ENCODE measurements at places on chromosomes 2 and 18. TPM values are rescaled to one million over a fixed set of nuclear protein-coding genes. Genes with fewer than 3 reads are reported as not detected.

- no peak for DNase-seq
These were observed 270.3 kb upstream of the PARD3B start for GRCh38 chr2:204274991-204275390.

The CPO gene
- 0.21 TPM for total RNA-seq

DNA sequence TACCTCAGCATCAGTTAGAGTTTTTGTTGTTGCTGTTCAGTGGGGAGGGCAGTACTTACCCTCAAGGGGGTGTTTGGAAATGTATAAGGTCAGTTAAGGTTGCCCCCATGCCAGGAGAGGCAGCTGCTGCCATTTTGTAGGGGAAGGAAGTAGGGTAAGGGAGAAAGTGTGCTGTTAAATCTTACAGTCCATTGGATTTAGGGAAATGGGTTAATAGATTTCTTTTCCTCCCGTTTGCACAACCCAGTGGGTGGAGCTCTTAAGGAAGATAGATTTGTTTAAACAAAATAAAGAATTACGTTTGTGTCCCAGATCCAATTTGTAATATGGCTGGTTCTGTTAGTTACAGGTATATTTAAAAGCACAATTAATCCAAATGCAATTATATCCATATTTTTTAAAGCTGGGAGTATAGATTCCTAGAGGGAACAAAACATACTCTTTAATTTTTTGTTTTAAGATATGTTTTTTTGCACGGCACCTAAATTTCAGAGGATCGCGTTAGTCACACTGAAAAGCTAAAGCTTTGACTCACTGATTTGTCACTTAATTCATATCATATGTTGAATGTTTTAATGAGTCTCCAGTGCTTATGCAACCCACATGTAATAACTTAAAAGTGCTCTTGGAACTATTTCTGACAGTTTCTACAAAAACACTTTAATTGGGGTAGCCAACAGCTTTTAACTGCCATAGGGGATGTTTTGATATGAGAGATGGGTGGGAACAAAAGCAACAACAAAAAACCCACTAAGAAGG is 9.0 kb upstream of the CWC22 start:
- DNase-seq = no peak

The SNORC gene
- total RNA-seq = 4.0 TPM

The LOXHD1 gene
- total RNA-seq = 0.07 TPM

The ADD2 gene
- 24.3 TPM for total RNA-seq

- no peak for DNase-seq
These were observed 184.6 kb downstream of the ST6GAL2 start for GRCh38 chr2:106701203-106702022.

DNA sequence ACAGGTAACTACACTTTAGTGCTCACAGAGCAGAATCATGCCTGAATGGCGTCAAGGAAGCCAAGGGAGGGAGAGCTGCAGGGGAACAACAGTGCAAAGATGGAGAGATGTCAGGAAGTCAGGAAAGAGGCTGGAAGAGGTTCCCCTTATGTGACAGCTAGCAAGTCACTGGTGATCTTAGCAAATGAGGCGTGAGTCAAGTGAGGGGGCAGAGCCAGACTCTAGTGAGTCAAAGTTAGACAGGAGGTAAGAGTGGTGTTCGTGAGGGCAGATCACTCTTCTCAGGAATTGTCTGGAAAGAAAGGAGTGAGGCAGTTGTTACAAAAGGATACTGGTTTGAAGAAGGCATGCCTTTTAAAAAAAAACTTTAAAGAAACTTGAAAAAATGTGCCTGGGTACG is 87.1 kb downstream of the MEP1B start:
- DNase-seq = no peak

GRCh38 chr2:72085036-72085435 is 62.6 kb downstream of the CYP26B1 start:
- DNase-seq = no peak

GRCh38 chr2:200620606-200621390 is 35.0 kb downstream of the AOX1 start:
- no peak for DNase-seq

- DNase-seq = no peak
These were observed 47.0 kb downstream of the KIF5C start for GRCh38 chr2:148922062-148922461.

The RRM2 gene
- total RNA-seq = 233 TPM

- no peak for DNase-seq
These were observed 83.7 kb downstream of the SP3 start for GRCh38 chr2:173881461-173881860.

DNA sequence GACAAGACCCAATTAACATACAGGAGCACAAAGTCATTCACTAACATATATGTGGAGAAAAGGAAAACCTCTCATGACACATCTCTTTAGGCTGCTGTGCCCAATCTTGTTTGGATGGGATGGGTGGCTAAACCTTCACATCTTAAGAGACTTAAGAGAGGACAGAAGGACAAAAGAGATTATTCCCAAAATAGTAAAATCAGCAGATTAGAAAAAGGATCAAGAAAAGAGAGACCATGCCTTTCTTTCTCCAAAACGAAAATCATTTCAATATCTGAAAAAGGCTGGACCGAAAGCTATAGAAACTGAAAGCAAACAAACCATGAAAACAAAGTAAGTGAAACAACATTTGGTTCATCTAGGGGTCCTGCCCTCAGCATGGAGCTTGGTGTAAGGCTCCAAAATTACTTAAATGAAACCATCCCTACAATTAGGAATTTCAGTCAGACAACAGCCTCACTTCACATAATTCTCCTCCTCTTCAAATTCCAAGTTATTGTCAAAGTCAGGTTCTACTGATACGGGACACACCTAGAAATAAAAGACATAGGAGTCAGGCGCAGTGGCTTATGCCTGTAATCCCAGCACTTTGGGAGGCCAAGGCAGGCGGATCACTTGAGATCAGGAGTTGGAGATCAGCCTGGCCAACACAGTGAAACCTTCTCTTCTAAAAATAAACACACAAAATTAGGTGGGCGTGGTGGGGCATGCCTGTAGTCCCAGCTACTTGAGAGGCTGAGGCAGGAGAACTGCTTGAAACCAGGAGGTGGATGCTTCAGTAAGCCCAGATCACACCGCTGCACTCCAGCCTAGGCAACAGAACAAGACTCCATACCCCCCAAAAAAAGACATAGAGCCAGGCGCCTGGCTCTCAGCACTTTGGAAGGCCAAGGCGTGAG is 5.2 kb downstream of the STARD7 start:
- no peak for DNase-seq

DNA sequence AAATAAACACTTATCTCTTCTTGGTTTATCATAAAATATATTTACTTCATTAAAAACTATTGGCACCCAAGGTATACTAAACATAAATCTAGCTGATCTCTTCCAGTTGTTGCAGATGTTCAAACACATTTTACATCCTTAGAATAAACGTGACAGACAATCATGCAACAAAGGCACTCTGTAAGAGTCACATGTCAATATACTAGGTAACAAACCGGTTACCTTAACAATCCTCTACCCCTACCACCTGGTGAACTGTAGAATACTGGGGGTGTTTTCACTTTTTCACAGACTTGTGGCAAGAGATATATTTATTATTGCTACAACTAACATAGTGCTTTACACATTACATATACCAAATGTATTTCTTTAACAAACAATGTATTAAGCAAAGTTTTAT is 15.8 kb downstream of the STK17B start:
- DNase-seq = no peak

DNA sequence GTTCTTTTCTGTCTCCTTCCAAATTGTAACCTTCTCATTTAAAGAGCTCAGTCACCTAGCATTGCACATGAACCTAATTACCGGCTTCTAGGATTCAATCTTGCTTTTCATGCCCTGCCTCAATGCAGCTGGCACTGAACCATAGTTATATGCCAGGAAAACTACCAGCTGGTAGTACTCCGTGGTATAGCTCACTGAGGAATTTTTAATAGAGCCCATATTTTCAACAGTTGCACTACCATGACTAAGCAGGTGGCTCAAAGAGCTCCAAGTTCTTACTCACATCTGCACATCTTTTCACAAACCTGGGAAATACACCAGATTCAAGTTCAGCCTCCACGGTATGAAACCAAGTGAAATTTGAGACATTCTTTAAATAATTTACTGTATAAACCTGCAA is 363.5 kb downstream of the GRB14 start:
- no peak for DNase-seq

- DNase-seq = no peak
These were observed 29.5 kb upstream of the RBMS1 start for GRCh38 chr2:160522951-160523710.

DNA sequence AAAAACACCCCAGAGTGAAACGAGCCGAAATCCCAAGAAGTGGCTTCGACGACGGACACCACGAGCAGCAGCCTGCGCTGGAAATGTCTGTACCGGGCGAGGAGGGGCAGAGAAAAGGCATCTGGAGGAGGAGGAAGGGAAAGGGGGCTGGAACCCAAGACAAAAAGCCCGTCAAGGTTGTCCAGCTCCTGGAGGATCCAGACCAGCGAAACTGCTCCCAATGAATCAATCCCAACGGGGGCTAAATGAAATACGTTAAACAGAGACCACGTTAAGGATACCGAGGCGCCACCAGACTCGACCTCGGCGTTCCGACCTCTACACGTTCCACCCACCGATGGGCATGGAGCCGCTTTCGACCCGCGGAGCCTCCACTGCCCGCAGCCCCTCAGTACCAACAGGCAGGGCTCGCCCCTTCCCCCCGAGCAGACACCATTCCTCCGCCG is 400 bp downstream of the CCDC88A start:
- peak; percentile 40 for DNase-seq

- DNase-seq = no peak
These were observed 61.4 kb downstream of the DYM start for GRCh38 chr18:49399003-49399402.

- DNase-seq = no peak
These were observed 123.9 kb upstream of the SULT1C3 start for GRCh38 chr2:108115868-108116267.

GRCh38 chr2:12083081-12083581 is 336.7 kb downstream of the LPIN1 start:
- no peak for DNase-seq

- no peak for DNase-seq
These were observed 57.3 kb downstream of the GTF2A1L start for GRCh38 chr2:48674933-48675332.

- no peak for DNase-seq
These were observed 2.7 kb upstream of the SERTAD2 start for GRCh38 chr2:64656379-64656778.

The ZSWIM2 gene
- not detected for total RNA-seq

- no peak for DNase-seq
These were observed 99.7 kb upstream of the ODC1 start for GRCh38 chr2:10547663-10548376.

DNA sequence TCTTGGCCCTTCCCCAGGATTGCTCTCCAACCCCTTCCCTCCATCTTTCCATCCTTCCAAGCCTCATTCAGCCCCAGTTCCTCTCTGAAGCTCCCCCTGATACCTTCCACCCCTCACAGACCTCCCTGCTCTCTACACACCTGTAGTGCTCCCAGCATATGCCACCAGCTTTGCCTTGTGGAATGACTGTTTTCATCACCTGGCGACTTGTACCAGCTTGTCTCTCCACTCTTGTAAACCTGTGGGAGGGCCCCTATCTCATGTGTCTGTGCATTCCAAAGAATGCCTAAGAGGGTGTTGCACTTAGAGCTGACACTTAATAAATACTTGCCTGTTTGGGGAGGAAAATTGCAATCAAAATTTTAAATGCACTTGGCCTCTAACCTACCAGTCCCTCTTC is 198.7 kb downstream of the BCL11A start:
- no peak for DNase-seq

DNA sequence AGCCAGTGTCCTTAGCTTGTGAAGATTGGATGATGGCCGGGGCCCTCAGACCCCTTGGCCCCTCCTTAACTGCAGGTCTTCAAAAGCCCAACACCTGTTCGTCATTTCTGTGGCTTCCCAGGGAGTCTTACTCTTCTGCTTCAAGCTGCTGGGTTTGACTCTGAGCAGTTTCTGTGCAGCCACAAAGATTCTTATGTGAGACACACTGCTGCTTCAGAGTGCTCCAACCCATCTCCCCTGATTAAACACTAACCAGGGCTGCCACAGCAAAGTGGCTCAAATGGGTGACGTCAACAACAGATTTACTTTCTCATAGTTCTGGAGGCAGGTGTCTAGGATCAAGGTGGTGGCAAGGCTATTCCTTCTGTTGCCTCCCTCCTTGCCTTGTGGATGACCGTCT is 40.8 kb downstream of the TSN start:
- no peak for DNase-seq

DNA sequence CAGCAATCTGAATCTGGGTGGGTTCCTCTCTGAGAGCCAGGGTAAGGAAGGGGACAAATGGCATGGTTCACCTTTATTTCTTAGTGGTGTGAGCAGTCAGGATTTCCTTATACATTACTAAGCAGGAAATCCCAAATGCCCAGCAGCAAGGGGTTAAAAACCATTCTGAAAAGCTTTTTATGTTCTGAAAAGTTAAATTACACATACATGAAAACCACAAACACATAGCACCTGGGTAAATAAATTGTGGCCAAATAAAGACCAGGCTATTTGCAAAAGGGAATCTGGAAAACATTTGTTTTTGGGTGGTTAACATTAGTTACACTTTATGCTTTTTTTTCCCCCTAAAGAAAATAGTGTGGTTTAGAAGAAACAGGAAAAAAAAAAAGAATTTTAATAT is 156.1 kb downstream of the AGPS start:
- no peak for DNase-seq

- no peak for DNase-seq
These were observed at the start of gene HNMT for GRCh38 chr2:137964066-137964858. Gene HNMT, plus strand, starts transcription at chr2:137964473. Its CDS starts 19 bp downstream, at chr2:137964492.

- no peak for DNase-seq
These were observed 53.9 kb downstream of the REEP1 start for GRCh38 chr2:86283411-86284030.

The GPR39 gene
- total RNA-seq = not detected

The MSTN gene
- total RNA-seq = not detected

The FBXO48 gene
- 3.2 TPM for total RNA-seq

GRCh38 chr18:59484131-59484530 is 125.1 kb upstream of the LMAN1 start:
- no peak for DNase-seq

- DNase-seq = no peak
These were observed 96.7 kb upstream of the LMAN1 start for GRCh38 chr18:59455728-59456276.

- DNase-seq = no peak
These were observed 647.8 kb upstream of the SLC39A10 start for GRCh38 chr2:195009202-195009601.

The RTP5 gene
- 0.12 TPM for total RNA-seq

The CRYGA gene
- total RNA-seq = not detected

DNA sequence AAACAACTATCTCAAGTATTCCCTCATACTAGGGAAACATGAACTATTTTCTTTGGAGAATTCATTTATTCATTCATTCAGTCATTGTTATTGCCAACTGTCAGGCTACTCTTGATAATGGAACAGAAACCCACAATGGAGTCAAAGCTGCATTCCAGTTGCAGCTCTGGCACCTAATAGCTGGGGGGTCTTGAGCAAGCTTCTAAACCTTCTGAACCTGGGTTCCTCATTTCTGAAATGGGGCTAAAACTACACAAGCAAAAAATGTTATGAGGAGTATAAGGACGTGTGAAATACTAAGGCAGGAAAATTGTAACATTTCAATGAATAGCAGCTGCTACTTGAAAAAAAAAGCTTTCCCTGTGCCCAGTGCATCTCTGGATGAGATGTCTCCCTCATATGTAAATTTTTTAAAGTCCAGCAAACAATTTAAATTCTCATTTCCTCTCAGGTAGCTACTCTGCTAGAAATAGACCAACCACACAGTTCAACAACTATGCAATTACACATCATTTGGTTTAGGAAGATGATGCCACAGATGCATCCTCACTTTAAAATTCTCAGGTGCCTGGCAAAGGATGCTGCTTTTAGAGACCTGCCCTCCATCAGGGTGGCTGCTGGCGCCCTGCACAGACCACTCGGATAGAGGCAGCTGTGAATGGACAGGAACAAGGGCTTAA is 38.5 kb downstream of the SPRED2 start:
- no peak for DNase-seq

All from activated T-cell treated with anti-CD3 and anti-CD28 coated beads, Interleukin-2, amount 50 U/mL, for 72 hours (primary cell).